ENCODE measurements at places on chromosomes 11 and 22.

DNA sequence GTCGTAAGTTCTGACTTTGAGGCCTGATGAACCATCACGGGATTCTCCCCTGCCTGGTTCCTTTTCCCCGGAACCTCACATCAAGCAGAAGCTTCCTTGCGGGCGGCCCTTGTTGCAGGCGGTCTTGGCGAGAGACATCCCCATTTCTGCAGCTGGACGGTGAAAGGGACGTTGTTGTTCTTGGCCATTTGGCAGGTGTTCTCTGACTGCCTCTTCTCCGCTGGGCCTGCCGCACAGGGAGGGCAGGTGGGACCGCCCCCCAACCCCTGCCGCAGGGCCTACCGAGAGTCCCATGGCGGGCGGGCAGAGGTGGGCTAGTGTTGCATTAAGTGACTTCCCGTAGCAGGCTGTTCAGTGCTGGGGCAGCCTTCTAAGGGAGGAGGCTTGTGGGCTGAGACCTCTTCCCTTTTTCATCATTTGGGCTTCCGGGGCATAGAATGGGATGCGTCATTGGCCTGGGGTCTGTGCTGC lies 26.9 kb upstream of the GRAMD4 start:
- no peak for DNase-seq

DNA sequence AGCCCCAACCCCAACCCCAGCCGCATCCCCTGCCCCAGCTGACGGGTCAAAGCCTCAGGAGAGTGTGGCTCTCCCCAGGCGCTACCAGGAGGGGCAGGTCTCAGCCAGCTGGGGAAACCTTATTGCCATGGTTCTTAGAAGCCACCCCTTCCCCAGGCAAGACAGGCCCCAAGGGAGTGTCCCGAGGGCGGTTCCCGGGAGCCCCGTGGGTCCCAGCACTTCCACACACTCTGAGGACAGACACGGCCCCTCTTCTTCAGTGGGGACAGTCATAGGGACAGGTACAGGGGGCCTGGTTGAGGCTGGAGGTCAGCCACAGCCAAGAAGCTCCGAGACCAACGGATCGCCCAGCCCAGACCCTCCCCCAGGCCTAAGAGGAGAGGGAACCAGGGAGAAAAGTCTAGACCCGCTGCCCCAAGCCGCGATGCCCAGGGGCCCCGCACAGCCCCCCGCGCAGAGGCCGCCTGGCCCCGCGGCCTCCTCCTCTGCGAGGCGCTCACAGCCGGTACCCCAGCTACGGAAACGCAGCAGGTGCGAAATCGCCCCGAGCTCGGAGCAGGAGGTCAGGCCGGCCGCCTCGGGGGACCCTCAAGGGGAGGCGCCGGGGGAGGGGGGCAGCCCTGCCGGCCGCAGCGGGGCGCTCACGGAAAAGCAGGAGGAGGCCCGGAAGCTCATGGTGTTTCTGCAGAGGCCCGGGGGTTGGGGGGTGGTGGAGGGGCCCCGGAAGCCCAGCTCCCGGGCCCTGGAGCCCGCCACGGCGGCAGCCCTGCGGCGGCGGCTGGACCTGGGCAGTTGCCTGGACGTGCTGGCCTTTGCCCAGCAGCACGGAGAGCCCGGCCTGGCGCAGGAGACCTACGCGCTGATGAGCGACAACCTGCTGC lies 2.6 kb downstream of the KLHDC7B start:
- DNase-seq, result no peak

DNA sequence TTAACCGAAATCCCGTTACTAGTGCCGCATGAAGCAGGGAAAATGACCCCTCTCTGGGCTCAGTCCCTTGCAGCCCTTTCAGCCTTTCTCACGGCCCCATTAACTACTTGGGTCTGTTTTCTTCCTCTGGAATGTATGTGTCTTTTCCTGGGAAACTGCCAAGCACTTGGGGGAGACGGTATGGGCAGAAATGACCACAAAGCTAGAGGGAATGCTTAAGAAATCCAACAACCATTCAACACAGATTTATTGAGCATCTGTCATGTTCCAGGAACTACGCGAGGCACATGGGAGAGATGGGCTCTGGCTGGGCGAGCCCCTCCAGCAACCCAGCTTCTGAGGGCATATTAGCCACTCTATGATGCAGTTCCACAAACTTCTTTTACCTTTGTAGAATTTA lies 462.6 kb downstream of the BUD13 start:
- no peak for DNase-seq

GRCh38 chr11:32435511-32435941 lies at the start of gene WT1:
WT1 (minus strand) TSS chr11:32435539.
- DNase-seq, result peak; percentile 83

DNA sequence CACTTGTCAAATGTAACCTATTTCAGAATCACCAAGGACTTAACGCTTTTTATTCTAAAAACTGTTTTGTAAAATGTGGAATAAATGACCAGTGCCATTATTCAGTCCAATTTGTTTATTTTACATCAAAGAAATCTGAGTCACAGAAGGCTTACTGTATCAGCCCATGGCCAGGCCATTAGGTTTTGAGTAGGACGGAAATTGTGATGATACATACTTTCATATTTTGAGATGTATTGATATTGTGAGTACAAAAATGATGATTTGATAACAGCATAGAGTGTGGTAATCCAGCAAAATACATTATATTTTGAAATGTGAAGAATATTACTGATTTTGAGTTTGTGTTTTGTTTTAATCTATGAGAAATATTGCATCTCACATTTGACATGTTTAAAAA lies 81.1 kb downstream of the PIWIL3 start:
- no peak for DNase-seq

- DNase-seq, result no peak
Measured at GRCh38 chr22:25669253-25670069, 72.5 kb upstream of the MYO18B start.

DNA sequence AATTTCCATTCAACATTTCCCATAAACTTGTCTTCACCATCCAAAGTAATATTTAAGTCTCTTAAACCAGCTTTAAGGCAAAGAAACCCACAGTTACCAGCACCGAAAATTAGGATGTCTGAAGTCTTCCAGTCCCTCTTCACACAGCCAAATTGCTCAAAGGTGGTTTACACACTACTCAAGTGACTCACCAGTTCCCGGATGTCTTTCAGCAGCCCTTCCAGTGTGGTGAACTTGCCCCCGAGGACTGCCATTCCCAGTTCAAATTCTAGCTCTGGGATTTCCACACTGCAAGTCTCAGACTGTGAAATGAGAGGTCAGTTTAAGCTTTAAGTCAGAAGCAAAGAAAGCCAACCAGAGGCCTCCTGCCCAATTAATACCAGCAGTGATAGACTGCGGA lies 5.1 kb downstream of the ZPR1 start:
- DNase-seq, result no peak

- DNase-seq, result no peak
Measured at GRCh38 chr11:19455731-19456130, 215.0 kb upstream of the E2F8 start.

DNA sequence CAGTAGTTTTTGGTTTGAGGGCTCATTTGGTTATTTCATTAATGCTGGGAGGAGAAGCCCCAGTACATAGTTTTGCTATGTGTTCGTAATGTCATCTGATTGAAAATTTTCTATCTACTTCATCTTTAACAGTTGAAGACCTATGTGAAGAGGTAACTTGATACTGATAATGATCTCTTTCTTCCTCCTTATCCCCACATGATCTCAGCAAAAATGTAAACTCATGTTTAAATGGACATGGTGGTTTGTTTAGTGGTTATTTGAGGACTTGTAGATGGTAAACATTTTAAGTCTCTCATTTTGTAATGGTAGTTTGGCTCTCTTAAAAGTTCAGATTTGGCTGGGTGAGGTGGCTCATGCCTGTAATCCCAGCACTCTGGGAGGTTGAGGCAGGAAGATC lies 53.7 kb upstream of the SPTBN2 start:
- DNase-seq, result no peak

GRCh38 chr11:84558085-84558905 lies 1068.8 kb downstream of the DLG2 start:
- peak; percentile 28 for DNase-seq

- no peak for DNase-seq
Measured at GRCh38 chr22:44409974-44410316, 88.1 kb downstream of the RTL6 start.

- DNase-seq, result no peak
Measured at GRCh38 chr11:124474779-124475178, 29.3 kb upstream of the OR8B8 start.

- DNase-seq, result no peak
Measured at GRCh38 chr22:25064894-25065560, 112.5 kb downstream of the KIAA1671 start.

GRCh38 chr11:128379587-128380580 lies 207.5 kb downstream of the ETS1 start:
- DNase-seq, result no peak

DNA sequence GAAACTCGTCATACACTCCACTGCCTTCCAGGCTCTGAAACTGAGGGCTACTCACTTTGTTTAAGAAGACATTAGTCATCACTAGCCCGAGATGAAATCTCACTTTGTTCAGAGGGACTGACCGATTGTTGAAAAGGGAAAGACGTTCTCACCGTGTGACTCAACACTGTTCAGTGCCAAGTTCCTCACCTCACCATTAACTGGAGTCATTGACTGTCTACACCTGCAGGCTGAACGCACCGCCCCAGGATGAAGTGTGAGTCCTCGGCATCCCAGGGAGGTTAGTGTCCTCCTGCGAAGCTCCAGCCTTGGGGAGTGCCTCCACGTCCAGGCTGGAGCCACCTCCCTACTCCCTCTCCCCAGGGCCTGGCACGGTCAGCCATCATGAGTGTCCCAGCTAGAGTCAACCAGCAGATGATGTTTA lies 30.4 kb downstream of the FADD start:
- no peak for DNase-seq

GRCh38 chr11:57425565-57426438 lies 1.1 kb downstream of the SLC43A3 start:
- DNase-seq, result no peak
